ENCODE measurements at places on chromosomes 5 and 9.

DNA sequence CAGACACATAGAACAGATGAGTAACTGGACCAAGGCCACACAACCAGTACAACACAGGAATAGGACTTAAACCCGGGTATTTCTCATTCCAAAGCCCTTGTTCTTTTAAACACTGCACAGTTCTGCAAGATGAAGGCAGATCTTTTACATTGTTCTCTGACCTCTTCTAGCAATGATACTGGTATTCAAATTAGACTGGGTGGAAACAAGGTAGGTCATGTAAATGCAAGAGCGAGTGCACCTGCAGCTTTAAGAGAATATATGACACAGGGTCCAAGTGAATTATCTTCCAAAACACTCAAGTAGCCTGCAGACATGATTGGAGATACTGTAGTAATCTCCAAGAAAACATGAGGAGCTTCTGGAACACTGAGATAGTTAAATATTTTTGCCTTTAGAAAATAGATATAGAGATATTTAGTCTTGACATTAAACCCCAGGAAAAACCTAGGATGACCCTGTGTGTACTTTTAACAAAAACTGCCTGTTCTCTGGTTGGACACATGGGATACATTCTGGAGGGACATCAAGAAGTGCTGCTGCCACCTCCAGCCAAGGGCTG lies 130.6 kb upstream of the EPB41L4A start:
- DNase-seq = no peak

GRCh38 chr5:56066931-56067450 lies 72.2 kb upstream of the IL6ST start:
- no peak for DNase-seq

- DNase-seq = no peak
Measured at GRCh38 chr5:42828671-42829070, 17.0 kb upstream of the SELENOP start.

GRCh38 chr5:123964884-123965283 lies 452.9 kb downstream of the CSNK1G3 start:
- DNase-seq = no peak

- DNase-seq = peak; percentile 70
Measured at GRCh38 chr5:142783601-142784341, 13.6 kb downstream of the ARHGAP26 start.

DNA sequence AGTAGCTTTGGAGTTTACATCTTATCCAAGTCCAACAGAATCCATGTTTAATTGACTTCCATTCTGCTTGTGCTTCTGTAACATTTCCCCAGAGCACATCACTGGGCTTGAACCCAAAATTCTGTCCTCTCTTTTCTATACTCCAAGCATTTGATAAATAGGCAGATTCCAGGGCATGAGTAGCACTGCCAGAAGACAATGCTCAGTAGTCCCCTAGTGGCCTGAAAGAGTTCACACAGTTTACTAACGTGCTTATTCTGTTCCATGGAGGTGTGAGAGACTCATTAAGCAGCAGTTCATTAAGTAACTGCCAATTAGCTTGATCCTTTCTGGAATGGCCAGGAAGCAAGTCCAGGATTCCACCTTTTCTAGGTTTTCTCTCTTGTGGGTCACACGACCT lies 9.4 kb upstream of the GABRA6 start:
- no peak for DNase-seq

DNA sequence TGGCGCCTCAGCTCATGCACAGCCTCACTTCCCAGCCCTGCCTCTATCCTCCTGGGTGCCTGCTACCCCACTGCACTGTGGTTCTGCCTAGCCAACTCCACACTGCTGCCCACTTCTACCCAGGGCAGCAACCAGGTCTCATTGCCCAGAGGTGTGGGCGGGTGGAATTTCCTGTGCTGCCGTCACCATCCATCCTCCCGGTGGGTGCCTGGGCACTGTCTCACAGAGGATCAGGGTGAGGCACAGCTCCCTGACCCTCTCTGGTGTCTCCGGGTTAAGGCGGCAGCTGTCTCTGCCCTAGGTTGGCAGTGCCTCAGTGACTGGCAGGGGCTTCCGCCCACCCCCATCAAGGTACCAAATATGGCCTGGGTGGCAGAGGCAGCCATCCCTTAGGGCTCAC lies 4.3 kb upstream of the MTMR12 start:
- no peak for DNase-seq

- no peak for DNase-seq
Measured at GRCh38 chr5:38515092-38515491, 41.4 kb downstream of the LIFR start.

GRCh38 chr5:79191457-79191856 lies 44.5 kb upstream of the JMY start:
- peak; percentile 5 for DNase-seq

DNA sequence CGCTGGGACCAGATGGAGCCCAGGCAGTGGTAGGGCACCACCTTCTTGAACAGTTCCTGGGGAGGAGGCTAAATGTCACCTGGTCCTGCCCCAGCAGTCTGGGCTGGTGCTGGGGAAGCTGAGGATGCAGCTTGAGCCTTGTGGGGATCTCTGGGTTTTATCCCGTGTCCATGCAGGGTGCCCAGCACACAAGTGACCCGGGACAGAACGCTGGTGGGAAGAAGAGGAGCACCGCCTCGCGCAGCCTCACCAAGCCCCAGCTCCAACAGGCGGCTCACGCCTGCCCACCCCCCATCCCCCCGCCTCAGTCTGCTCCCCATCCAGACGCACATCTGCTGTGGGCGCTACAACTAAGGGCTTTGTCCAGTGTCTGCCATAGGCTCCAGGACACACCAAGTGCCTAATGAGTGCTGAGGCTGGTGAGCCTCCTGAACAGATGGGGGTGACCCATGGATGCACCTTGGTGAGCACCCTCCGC lies 13.8 kb downstream of the RALGDS start:
- no peak for DNase-seq

GRCh38 chr5:173688703-173689102 lies 72.3 kb upstream of the BOD1 start:
- DNase-seq = no peak

DNA sequence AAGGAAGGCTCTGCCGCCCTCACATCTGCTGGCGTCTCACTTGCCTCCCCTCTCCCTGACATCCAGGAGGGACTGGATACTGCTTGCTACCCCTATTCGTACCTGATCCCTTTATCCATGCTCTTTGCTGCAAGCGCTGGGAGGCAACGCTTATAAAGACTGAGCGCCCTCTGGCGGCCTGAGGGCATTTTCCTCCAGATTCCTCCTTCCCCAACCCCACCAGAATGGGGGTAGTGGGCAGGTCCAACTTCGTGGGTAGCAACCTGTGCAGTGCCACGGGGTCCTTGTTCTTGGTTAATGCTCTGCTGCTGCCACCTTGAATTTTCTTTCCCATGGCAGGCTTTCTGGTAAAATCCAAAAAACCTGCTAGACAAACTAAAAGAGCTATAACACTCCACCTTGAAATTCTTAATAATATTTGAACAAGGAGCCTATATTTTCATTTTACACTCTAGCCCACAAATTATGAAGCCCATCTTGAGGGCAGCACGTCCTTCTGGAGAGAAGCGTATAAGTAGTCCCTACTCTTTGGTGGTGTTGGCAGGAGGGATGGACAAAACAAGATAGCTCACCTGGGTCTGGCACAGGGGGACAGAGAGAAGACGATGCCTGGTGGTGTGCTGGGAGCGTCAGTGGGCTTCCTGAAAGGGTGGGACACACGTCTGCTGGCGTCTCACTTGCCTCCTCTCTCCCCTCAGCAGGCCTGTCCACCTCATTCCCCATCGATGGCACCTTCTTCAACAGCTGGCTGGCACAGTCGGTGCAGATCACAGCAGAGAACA lies 52.5 kb downstream of the JADE2 start:
- DNase-seq = peak; percentile 74

GRCh38 chr5:149730620-149731331 lies 666 bp downstream of the PPARGC1B start:
- DNase-seq = peak; percentile 28

- no peak for DNase-seq
Measured at GRCh38 chr5:34571677-34572041, 84.5 kb upstream of the RAI14 start.

GRCh38 chr9:134693641-134694367 lies 52.2 kb downstream of the COL5A1 start:
- DNase-seq = no peak

DNA sequence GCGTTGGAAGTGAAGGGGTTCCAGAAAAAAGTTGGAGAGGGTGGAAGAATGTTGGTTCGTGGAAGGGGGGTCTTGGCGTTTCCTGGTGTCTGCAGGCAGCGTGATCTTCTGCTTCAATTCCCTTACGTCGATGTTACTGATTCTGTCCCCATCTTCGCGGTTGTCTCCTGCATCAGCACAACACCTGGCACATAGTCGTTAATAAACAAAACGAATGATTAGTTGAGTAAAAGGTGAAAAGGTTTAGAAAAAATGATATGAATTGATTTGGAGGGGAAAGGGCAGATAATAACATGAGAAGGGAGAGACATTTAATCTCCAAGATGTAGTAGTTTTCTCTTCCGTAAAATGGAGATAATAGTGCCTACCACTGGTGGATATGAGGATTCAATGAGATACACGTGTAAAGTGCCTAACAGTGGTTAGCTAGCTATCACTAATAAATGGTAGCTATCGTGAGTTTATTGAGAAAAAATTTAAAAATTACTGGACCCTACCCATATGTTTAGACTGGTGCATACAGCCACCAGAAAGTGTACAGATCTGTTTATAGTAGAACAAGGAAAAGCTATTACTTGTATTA lies 556 bp downstream of the MTREX start:
- no peak for DNase-seq

DNA sequence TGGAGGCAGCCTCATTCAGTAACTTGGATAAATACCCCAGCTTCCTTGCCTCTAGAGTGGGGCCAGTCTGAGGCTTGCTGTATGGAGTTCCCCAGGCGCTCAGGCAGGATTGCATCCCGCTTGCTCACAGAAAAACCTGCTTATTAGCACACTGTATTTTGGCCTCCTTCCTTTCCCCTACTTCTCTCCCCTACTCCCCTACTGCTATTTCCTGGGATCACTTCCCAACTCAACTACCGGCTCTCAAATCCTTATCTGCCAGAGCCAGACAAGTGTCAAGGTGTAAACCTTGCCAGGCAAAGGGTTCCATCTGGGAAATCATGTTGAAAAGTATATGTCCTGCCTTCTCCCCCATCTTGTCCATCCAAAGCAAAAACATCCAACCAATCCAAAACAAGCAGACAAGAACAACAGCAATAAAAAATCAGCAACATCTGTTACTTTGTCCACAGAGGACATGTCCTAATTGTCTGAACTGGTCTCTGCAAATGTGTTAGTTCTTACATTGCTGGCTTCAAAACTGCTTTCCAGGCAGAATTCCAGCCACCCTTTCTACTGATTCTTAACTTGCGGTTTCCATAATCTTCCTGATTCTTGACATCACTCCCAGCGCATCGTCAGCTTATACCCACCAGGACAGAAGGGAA lies 164.1 kb upstream of the SEMA6A start:
- DNase-seq = no peak

GRCh38 chr5:105922080-105922479 lies 1748.7 kb downstream of the EFNA5 start:
- DNase-seq = no peak

DNA sequence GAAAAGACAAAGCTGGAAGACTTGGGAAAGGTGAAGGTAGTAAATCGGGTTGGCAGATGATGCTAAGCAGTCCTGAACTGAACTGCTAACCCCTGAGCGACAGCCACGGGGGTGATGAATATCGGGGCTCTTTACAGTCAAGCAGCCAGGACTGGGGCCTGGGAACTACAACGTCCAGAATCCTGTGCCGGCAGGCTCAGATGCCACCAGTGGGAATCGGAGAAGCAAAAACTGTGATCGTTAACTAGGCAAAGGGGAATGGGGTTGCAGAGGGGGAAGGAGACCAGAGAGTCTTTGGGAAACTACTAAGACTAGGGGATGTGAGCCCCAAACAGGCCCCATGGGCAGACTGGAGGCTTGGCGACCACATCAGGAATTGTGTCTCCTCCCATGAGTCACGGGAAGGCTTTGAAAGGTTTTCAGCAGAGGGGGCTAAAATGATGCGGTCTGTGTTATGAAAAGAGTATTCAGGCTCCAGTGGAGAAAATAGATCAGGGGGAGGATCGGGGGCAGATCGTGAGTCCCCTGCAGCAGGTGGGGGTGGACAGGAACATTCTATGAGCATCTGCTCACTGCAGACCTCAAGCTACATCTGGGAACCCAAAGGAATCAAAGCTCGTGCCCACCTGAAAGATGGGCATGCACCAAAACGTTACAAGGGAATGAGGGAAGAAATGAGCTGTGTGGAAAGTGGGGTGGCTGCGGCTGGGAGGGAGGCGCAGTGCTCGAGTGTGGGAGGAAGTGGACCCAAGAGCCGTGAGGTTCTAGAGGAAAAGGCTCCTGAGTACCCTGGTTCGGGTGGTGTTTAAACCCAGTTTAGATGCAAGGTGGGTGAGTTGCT lies 53.8 kb downstream of the HRH2 start:
- DNase-seq = no peak

DNA sequence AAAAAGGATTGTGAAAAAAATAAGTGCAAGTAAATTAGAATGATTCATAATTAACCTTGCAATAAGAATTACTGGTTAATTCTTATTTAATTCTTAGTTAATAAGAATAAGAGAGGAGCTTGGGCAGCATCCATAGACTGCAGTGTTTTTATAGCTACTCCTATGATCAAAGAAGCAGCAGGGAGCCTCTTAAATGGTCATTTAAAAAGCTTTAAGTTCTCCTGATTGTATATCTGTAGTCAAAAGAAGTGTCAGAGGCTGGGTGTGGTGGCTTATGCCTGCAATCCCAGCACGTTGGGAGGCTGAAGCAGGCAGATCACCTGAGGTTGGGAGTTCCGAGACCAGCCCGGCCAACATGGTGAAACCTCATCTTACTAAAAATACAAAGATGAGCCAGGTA lies 14.4 kb downstream of the ACER2 start:
- no peak for DNase-seq

DNA sequence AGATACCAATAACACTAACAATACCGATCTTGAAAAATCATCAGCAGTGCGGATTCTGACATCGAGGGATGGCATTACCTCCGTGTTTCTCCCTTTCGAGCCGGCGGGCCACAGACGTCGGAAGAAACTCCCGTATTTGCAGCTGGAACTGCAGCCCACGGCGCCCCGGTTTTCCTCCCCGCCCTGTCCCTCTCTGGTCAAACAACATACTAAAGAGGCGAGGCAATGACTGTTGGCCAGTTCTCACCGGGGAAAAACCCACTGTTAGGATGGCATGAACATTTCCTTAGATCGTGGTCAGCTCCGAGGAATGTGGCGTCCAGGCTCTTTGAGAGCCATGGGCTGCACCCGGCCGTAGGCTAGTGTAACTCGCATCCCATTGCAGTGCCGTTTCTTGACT lies 32.8 kb downstream of the OLFM1 start:
- DNase-seq = no peak

DNA sequence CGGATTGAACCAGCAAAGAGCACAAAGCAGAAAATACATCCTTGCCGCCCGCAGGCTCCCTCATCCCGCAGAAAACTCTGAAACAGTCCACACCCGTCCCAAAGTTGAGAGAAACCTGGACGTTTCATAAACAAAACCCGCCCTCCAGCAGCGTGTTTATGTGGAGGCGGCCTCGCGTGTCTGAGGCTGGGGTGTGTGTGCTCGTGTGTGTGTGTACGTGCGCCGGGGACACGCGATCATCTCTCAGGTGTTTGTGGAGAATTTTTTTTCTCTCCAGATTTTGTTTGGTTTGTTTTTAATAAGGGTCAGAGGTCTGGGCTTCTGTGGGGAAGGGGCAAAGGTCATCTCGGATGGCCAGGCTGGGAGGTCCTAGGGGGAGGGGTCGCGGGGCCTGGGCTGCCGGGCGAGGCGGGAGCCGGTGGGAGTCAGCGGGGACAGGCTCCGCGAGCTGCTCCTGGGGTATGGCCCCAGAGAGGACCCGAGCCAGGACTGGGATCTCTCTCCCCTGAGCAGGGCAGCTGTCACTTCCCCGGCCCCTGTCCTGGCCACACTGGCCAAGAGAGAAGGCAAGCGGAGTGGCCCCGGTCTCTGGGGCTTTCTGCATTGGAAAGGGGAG lies 206.4 kb downstream of the C9orf50 start:
- no peak for DNase-seq

- no peak for DNase-seq
Measured at GRCh38 chr5:178341091-178341850, 108.7 kb upstream of the PHYKPL start.

All from natural killer cell (primary cell).